ENCODE measurements at places on chromosomes 3 and 15.

DNA sequence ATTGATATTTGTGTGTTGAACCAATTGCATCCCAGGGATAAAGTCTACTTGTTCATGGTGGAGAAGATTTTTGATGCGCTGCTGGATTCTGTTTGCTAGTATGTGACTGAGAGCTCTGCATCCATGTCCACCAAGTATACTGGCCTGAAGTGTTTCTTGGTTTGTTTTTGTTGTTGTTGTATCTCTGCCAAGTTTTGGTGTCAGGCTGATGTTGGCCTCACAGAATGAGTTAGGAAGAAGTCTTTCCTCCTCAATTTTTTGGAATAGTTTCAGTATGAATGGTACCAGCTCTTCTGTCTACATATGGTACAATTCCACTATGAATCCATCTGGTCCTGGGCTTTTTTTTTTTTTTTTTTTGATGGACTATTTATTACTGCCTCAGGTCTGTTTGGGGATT, 50.9 kb upstream of the OSTN start:
- no peak for DNase-seq

DNA sequence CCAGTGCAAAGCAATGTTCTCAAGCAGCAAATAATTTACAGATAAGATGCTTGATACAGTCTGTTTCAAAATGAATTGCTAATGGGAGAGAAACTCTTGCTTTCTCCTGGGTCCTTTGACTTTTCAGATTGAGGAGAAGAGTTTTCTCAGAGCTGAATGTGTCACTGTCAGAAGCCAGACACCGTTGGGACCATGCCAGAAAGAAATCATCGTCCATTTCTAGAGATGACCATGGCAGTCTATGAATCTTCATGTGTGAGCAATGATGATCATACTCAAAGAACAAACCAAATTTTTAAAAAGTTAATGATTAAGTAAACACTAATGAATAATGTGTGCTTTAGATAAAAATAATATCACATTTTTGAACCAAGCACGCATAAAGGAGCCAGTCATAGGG, 77.6 kb downstream of the ZNF385D start:
- DNase-seq = no peak

DNA sequence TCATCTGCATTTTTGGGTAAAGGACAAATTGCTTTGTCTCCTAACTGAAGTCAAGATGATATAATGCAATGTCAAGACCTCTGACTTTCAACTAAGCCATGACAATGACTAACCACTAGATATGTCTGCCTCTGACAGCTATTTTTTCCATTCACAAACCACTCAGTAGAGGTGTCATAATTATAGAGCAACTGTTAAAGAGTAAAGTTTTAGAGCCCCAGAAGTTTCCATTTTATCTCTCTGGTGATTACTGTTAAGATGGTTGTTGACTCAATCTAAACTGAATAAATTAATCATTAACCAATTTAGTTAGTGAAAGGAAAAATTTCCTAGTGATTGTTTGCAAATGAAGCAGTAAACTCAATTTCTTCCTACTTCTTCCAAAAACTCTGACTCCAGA, 779.9 kb downstream of the GRM7 start:
- DNase-seq = no peak

DNA sequence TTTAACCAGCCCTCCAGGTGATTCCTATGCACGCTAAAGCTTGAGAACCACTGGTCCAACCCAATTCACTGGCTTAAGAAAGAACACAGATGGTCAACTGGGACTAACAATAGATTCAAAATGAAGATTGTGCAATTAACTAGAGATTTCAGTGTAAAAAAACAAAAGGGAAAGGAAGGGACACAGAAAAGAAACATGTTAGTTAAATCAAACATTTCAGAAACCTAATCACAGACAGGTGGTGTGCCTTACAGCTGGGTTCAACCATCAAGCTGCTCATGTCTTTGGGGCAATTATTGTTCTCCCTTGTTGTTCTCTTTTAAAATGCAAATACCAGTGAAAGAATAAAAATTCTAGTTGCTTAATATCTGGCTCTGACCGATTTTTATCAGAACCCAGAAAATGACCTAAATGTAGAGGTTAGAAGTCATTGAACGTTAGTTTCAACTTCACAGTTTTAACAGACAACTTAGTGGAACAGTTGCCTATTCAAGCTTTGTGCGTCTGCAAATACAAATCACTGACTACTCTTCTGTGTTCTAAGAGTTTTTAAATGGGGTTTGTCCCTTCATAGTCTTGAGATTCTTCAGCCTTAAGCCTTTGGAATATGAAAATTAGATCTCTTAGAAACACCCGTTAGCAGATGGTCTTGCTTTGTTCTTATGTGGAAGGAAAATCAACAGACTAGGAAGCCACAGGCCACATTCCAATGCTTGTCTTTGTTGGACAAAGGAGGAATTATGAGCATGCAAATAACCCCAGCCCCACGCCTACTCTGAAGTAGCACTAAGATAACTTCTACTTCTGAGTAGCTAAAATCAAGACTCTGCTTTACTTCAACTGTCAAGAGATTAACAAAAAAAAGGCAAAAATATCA, 223.4 kb downstream of the ATP8B4 start:
- no peak for DNase-seq

- no peak for DNase-seq
Measured at GRCh38 chr15:70812827-70813364, 41.1 kb downstream of the LARP6 start.

DNA sequence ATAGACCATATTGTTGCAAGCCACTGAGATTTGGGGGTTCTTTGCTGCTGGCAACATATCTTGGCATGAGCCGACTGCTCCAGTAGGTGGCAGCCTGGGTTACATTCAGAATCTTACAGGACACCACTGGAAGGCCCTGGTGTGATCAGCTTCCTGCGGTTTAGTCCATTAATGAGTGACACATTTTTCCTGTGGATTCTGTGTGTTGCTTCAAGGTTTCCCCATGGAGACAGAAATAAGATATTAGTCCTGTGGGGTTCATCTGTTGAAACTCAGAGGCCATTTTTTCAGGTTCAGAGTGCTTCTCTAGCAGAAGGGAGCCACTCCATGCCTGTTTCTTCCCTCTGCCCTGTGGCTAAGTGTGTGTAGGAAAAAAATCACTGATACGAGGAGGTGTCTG, 116.2 kb downstream of the MFSD1 start:
- DNase-seq = peak; percentile 24

GRCh38 chr15:88630798-88631463, 7.9 kb upstream of the ISG20 start:
- DNase-seq = peak; percentile 3

GRCh38 chr3:11120091-11120805, 34.0 kb upstream of the HRH1 start:
- DNase-seq = no peak

DNA sequence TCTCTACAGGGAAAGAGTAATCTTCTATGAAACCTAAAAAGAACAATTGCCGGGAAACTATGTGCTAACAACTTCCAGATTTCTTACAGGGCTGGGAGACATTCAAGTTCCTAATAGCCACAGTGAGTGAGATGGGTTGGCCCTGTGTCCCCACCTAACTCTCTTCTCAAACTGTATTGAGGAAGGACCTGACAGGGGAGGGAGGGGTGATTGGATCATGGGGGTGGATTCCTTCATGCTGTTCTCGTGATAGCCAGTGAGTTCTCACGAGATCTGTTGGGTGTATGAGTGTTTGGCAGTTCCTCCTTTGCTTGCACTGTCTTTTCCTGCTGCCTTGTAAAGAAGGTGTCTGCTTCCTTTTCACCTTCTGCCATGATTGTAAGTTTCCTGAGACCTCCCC, 958.7 kb downstream of the AGBL1 start:
- DNase-seq = no peak

DNA sequence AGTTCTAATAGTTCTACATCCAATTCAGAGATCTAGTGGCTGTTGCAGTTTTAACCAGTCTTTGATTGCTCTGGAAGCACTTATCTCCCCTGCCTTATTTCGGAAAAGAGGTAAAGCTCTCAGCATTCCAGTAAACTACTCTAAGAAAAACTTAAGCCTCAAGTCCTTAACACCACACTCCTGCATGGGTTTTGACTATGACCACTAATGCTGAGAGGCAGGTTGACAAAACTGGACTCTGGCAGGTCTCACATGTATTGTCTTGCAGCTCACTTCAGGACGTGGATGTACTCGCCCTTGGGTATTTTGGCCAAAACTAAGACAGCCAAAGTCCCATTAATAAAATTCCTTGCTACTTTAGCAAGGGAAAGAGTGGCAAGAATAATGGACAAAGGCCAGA, 405.9 kb upstream of the GRM7 start:
- DNase-seq = no peak
